ENCODE measurements at places on chromosomes 11 and 22.

- DNase-seq, result no peak
These were observed 134.3 kb upstream of the C11orf58 start for GRCh38 chr11:16603890-16604793.

DNA sequence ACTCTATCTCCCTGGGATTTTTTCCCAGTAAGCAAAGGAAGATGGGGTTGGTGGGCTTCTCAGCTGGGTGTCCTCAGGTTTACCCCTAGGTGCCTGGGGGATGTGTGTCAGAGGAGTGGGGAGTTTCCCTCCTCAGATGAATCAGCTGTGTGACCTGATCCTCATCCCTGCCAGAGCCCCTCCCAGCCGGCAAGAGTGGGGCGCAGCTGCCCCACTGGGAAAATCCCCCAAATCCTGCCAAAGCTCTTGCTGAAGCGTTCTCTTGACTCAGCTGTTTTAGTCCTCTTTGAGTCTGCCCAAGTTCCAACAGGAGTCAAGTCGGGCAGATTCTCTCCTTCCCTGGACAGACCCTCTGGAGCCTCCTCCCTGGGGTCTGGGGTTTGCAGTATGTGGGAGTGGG lies 6.0 kb downstream of the C11orf68 start:
- no peak for DNase-seq

- DNase-seq, result no peak
These were observed 6.9 kb upstream of the RBM4B start for GRCh38 chr11:66684635-66685034.

GRCh38 chr22:41732096-41732772 lies 32.9 kb downstream of the MEI1 start:
- DNase-seq, result no peak

DNA sequence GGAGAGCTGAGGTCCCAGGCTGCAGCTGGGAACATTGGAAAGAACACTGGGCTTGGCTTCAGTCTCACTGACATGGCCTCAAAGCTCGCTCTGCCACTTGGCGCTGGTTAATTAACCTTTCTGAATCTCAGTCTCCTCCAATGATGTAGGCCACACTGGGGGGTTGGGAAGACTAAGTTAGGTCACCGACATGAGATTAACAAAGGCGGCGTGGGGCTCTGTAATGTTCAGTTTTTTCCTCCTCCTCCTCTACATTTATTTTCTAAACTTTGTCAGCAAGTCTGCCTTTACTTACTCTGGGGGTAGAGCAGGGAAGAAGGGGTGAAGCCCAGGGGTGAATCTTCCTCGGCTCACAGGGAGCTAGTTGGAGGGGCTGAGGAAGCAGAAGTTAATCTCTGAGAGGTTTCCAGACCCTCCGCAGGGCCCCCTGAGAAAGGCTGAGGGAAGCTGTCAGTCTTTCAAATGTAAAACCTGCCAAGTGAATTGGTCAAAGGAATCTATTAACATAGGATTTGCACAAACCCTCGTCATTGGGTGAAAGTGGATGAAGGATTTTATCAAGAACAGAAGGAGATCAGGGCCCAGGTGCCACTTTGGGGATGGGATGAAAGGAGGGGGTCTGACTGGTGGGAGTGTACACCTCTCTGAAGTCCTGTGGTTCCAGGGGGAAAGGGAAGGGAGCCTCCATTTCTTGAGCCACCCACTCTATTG lies 32.1 kb upstream of the TENM4 start:
- no peak for DNase-seq

DNA sequence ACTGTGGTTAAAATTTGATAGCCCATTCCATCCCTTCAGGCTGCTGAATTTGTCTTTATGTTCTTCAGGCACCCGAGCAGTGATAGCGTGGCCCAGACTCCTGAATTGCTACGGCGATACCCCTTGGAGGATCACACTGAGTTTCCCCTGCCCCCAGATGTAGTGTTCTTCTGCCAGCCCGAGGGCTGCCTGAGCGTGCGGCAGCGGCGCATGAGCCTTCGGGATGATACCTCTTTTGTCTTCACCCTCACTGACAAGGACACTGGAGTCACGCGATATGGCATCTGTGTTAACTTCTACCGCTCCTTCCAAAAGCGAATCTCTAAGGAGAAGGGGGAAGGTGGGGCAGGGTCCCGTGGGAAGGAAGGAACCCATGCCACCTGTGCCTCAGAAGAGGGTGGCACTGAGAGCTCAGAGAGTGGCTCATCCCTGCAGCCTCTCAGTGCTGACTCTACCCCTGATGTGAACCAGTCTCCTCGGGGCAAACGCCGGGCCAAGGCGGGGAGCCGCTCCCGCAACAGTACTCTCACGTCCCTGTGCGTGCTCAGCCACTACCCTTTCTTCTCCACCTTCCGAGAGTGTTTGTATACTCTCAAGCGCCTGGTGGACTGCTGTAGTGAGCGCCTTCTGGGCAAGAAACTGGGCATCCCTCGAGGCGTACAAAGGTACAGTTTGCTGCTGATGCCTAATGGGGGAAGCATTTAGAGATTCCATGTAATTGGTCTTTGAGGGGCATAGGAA lies 4.7 kb downstream of the MADD start:
- no peak for DNase-seq

GRCh38 chr11:64652586-64653387 lies 61.8 kb downstream of the SLC22A12 start:
- DNase-seq, result peak; percentile 71

DNA sequence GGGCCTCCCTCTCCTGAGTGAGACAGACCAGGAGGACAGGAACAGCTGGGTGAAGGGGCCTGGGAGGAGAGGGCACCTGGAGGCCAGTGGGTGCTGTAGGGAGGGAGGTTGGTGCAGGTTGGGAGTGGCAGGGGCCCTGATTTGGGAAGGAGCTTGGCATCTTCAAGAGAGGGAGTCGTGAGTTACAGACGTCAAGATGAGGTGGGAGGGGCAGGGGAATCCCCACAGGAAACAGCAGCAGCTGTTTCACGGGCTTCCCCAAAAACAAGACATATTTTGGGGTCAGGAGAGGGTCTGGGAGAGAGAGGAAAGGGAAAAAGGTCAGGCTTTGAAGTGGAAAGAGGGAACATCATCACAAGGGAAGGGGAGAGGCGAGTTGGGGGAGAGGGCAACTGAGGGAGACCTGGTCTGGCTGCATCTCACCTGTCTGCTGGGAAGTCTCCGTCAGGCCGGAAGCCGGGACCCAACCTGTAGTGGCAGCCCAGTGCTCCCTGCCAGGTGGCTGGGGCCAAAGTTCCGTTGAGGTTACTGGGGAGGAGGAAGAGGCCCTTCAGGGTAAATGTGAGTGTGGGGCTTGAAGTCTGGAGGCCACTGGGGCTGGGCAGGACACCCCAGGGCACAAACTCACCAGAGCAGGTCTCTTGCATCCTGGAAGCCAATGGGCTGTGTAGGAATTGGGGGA lies 4.4 kb downstream of the NAALADL1 start:
- no peak for DNase-seq

GRCh38 chr22:49789289-49790141 lies 38.2 kb downstream of the BRD1 start:
- no peak for DNase-seq

DNA sequence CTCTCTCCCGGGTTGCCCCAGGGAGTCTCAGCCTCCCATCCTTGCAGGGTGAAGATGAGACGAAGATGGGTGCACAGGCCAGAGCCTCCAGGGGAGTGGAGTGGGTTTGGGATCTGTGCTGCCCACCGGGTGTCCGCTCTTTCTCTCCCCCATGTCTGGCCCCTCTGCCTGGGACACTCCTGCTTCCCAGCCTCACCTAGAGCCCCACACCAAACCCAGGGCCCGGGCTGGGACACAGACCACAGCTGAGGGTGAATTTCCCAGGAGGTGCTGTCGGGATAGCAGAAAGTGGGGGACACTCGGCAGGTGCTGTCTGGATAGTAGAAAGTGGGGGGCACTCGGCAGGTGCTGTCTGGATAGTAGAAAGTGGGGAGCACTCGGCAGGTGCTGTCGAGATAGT lies 25.0 kb upstream of the KRTAP5-7 start:
- no peak for DNase-seq

- no peak for DNase-seq
These were observed 130.1 kb downstream of the SOX6 start for GRCh38 chr11:16226245-16226644.

DNA sequence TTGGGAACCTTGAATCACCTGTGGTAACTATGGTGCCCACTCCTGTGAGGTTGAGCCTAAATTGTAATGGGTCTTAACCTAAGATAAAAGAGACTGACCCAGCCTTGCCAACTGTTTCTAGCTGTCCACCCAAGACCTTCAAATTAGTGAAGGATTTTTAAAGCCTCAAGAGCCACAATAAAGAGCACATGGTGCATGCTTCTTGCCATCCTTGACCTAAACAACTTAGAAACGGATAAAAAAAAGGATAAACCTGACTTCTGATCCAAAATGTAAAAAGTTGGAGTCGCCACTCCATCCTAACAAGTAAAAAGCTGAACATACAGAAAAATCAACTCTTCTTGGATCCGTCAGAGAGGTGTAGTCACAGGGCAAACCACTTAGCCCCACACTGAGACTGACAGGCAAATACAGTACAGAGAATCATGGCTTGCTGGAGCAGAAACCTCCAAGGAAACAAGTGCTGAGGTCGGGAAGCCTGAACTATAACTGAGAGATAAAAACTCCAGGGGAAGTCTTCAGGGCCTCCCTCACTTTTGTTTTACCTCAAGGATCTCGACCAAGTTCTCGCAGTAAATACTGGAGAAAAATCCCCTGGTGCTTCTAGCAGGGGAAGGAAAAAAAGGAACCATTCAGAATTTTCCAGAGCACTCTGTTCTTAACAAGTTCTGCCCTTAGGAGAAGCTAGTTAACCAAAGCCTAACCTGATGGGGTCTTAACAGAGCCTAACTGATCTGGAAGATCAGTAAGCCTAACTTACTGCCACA lies 16.3 kb downstream of the ENTHD1 start:
- DNase-seq, result no peak

DNA sequence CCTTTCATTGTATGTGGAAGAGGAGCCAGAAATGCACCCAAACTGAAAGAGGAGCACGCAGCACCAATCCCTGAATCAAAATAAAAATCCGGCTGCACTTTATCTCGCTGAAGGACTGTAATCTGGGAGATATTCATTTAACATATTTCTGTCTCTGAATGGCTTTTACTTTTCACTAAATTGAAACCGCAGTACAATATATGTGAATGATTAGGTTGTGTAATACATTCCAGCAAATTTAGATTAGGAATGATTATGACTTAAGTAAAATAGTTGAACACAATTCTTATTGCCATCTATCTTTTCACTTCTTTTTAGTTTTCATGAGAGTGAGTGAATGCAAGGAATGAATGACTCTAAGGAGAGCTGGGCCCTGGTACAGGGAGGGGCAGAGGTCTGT lies 232.1 kb downstream of the ST3GAL4 start:
- no peak for DNase-seq

GRCh38 chr22:24697172-24697571 lies 77.3 kb downstream of the PIWIL3 start:
- no peak for DNase-seq

GRCh38 chr11:108204929-108205499 lies 17.4 kb downstream of the NPAT start:
- no peak for DNase-seq

DNA sequence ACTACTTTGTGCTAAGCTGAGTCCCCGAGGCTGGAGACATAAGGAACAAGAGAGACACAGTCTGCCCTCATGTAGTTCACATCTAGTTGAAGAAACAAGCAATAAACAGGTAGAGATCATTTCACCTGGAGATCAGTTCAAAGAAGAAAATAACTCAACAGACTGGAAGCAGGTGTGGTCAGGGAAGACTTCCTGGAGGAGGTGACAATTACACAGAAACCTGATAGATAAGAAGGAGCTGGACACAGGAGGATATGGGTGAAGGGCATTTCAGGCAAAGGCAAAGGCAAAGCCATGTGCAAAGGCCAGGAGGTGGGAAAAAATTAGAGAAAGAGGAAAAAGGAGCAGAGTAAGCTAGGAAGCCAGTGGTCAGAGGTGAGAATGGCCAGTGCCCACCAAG lies 115.6 kb downstream of the MN1 start:
- DNase-seq, result no peak

DNA sequence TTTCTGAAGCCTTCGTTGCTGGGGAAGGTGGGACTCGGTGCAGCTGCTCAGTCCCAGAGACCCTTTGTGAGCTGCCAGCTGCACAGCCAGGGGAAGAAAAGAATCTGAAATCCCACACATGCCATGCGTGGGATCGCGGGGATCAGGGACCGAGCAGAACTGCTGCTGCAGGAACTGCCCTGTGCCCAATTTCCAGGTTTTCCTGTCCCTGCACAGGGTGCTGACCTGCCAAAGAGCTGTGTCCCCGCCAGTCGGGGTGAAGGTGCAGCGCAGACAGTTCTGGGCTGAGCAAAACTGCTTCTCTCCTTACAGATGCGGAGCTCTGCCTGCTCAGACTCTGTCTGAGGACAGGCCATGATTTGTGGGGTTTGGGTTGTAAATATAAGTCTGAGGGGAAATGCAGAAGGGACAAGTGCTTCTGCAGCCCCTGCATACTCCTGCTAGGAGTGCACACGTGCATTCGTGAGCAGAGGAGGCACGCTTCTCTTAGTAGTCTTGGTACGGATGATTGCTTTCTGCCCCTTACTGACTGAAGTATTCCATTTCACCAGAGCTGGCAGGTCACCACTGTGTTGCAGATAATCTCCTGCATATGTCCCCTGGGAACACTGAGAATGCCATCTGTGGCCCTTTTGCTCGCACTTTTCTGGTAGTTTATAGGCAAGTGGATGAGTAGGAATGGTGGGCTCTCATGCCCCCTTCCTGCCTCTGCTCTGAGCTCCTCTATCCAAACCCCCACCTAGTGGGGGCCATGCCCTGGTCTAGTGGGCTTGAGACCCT lies 141.4 kb downstream of the PARVA start:
- DNase-seq, result no peak

- no peak for DNase-seq
These were observed 1074.9 kb downstream of the FAM181B start for GRCh38 chr11:81658722-81659121.

GRCh38 chr22:35539910-35540594 lies 579 bp upstream of the RASD2 start:
- peak; percentile 55 for DNase-seq

DNA sequence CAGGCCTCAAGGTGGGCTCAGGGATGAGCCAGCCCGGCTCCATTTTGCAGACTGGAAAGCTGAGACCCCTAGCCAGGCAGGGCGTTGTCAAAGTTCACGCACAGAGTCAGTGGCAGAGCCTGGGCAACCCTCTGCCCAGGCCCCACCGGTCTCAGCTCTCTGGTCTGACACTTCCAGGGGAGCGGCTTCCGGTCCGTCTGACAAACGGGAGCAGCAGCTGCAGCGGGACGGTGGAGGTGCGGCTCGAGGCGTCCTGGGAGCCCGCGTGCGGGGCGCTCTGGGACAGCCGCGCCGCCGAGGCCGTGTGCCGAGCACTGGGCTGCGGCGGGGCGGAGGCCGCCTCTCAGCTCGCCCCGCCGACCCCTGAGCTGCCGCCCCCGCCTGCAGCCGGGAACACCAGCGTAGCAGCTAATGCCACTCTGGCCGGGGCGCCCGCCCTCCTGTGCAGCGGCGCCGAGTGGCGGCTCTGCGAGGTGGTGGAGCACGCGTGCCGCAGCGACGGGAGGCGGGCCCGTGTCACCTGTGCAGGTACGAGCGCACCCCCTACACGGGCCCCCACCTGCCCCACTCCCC lies 36.0 kb downstream of the CD6 start:
- no peak for DNase-seq

GRCh38 chr22:44045145-44045544 lies 21.0 kb downstream of the PARVB start:
- no peak for DNase-seq

Measured in stimulated activated CD4-positive, alpha-beta T cell treated with anti-CD3 and anti-CD28 coated beads, Interleukin-4, amount 100 ng/mL, for 48 hours (primary cell).